Erythroblast (primary cell): ENCODE measurements at places on chromosomes 11 and 22.

- peak; percentile 63 for DNase-seq
These were observed 17.4 kb downstream of the LIMK2 start for GRCh38 chr22:31229402-31230079.

DNA sequence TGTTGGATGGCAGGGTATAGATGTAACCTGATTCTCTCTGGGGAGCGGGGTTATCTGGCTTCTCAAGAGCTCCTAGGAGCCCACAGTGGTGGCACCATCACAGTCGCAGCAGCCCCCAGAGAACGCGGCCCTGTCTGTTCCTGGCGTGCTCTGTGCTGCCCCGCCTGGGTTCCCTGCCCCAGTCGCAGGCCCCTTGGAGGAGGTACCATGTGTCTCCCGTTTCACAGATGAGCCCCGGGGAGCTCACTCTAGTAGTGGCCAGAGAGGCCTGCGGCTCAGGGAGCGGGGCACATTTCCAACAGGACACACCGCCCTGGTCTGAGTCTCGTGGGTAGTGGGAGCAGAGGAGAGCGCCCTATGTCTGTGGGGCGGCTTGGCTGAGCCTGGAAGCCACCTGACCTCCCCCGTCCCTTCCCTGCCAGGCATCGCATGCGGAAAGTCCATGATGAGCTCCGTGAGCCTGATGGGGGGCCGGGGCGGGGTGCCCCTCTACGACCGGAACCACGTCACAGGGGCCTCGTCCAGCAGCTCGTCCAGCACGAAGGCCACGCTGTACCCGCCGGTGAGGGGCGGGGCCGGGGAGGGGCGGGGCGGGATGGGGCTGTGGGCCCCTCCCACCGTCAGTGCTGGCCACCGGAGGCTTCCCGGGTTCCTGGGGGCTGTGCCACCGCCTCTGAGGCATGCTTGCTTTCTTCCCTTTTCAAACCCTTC, 21.0 kb upstream of the PPP6R3 start:
- DNase-seq = no peak

DNA sequence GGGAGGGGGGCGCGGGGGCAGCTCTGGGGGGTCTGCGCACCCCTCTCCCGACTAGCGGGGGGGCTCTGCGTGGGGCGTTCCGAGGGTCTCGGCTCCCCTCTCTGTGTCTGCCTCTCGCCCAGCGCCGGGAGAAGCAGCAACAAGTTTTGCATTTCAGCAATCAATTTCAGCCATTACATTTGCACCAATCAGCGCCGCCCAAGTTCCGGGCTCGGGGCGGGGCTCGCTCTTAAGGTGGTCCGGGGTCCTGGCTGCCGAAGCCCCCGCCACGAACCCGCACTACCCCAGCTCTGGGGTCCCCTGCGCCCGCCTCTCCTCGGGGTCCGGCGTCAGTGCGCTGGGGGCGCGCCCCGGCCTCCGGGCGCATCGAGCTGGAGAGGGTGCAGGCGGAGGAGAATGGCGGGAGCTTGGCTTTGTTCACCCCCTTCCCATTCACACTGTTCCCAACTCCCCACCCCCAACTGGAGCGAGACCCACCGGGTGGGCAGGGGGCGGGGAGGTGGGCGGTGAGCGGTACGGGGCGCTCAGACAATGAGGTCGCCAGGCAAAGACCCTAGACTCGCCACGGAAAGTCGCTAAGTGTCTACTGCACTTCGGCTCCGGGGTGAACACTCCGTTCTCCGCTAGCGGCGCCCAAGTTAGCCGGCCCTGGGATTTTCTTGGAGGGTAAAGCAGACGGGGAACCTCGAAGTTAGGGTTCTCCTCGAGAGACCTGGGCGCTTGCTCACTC, at the start of gene MN1:
Gene MN1 (minus strand): TSS at position 141 of the 730 bp plus-strand sequence. CDS start 1,213 bp downstream, outside the sequence.
- no peak for DNase-seq

GRCh38 chr11:133026952-133027351, 505.3 kb downstream of the OPCML start:
- no peak for DNase-seq

DNA sequence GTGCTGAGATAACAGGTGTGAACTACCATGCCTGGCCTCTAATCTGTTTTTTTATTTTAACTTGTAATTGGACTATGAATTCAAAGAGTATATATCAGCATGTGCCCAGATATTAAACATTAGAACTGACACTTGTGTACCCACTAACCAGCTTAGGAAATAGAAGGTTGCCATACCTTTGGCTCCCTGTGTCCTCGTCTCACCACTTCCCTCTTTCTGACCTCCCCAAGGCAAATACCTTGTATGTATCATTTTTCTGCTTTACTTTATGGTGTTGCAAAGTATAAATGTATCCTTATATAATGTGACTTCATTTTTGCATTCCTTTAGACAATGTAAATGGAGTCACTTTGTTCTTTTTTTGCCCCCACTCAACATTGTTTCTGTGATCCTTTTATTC, 9.1 kb downstream of the PPP6R3 start:
- no peak for DNase-seq

- DNase-seq = peak; percentile 82
These were observed 36.0 kb upstream of the CSNK1E start for GRCh38 chr22:38353142-38353629.

DNA sequence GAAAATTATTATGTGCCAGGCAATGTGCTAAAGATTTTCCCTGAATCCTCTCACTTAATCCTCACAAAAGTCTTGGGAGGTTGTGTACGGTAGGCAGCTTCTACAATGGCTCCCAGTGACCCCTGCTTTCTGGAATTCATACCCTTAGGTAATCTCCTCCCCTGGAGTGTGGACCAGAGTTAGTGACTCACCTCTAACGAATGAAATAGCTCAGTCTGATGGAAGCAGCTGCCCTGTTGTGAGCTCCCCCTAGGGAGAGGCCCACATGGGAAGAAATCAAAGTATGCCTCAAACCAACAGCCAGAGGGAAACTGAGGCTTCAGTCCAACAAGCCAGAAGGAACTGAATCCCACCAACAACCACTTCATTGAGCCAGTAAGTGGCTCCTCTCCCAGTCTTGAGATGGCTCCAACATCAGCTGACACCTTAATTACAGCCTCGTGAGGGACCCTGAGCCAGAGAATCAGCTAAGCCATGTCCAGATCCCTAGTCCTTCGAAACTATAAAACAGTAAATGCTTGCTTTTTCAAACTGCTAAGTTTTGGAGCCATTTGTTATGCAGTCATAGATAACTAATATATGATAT, 98.9 kb upstream of the ISX start:
- DNase-seq = no peak

DNA sequence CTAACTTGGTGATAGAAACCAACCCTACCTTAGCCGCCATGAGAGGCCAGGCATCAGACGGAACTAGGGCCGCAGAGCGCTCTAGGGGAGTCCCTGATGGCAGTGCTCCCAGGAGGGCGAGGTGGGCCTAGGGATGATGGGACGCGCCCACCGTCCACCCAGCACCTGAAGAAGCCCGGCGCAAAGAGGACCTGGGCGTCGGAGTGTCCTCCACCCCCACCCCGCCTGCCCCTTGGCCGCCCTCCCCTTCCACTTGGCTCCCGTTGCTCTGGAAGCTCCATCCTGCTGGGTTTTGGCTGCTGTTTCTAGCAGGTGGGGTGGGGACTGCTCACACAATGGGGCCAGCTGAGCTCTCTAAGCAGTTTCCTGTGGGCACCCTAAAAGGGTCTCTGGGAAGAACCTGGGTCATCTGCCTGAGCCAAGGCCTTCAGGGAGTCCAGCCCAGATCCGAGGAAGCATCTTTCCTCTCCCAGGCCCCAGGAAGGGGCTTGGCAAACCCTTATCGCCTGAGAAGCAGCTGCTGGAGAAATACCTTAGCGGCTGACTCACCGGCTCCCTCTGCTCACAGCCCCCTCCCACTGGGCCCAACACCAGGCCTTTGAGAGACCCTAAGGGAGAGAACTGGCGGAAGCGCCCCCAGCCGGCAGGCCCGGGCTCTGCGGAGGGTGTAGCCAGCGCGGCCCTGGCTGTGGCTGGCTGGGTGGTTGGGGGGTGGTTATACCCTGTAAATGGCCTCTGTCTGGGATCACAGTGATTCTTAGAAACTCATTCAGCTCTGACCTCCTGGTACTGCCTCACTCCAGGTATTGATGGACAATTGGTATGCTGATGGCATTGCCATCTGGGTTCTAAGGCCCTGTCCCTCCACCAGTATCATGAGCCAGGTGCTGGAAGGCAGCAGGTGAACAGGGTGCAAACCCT, 19.3 kb downstream of the CREB3L1 start:
- peak; percentile 77 for DNase-seq

- no peak for DNase-seq
These were observed 13.0 kb upstream of the CDC42EP1 start for GRCh38 chr22:37547251-37547741.

GRCh38 chr22:41345807-41346335, 35.9 kb upstream of the TEF start:
- no peak for DNase-seq

DNA sequence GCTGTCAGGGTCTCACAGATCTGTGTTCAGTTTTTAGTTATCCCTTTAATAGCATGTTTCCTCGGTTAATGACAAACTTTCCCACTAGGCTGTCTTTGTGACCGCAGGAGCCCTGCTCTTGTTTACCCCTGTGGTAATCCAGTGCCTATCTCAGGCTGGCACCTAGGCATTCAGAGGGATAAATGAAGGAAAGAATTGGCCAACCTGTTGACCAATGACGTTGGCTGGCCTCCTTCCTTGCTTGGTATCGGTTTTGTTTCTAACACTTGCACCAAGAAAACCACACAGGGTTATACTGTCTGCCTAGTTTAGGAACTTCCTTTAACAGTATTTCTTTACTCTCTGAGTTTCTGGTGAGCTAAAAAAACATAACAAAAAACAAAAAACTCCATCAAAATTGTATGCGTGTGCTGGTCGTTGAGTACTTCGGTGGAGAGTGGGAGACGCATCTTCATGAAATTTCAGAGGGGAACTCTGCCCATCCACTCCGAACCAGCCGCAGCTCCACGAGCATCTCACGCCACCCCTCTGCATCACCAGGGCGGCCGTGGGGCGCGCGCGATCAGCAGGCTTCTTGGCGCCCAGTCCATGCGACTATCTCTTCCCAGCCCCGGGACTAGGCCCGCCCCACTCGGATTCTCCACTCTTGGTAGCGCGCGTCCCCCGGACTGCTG, 563 bp upstream of the ENDOD1 start:
- DNase-seq = no peak

DNA sequence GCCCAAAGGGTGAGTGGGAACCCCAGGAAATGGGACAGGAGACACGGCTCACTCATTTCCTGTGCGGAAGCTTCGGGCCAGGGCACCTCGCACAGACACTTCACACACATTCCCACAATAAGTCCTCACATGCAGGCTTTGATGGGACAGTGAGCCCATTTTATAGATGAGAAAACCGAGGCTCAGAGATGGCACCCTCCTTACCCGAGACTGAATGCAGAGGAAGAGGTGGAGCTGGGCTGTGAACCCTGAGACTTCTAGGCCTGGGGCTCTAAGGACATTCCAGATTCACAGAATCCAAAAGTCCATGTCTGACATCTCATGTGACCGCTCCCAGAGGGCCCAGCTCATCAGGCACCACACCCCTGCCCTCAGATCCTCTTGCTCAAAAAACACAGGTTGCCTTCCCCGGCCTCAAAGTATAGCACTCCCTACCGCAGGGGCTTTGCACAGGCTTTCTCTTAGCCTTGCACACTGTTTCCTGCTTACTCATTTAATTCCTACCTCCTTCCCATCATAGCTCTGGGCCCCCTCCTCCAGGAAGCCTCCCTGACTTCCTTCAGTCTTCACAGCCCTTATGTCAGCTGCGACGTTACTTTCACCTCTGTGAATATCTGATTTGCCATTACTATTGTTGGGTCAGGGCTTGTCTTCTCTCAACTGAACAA, 57.1 kb upstream of the TCF20 start:
- no peak for DNase-seq

- no peak for DNase-seq
These were observed 24.0 kb upstream of the TMEM191C start for GRCh38 chr22:21443057-21443734.

- DNase-seq = no peak
These were observed 66.3 kb upstream of the CHRM4 start for GRCh38 chr11:46457659-46458424.

DNA sequence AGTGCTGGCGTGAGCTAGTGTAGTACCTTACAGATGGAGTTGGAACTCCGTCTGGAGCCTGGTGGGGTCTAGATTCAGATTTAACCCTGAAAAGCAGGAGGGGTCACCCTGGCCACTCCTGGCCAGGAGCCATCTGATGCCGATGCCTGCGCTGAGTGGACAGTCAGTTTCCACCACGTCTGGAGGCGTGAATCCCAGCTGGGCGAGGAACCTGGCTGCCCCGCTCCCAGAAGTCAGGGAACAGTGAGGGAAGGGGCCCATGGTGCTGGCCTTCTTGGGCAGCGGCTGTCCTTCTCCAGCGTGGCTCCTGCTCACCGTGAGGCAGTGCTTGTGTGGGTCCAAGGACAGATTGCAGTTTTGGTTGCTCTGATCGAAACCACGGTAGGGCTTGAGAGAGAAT, 76.3 kb downstream of the PARVB start:
- no peak for DNase-seq

GRCh38 chr11:121063728-121064127, 37.3 kb upstream of the TECTA start:
- DNase-seq = peak; percentile 14

DNA sequence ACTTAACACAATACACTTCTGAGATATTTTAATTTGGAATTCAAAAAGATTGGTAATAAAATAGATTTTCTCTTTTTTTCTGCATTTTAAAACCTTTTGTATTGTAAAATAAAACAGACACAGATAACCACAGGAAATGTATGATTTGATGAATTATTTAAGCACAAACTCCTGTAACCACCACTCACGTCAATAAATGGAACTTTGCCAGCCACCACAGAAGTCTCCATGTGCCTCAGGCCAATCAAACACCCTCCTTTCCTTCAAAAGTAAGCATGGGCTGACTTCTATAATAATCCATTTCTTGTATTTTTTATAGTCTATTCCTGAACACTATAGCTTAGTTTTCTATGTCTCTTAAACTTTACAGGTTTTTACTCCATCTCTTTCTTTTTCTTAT, 721.7 kb downstream of the DLG2 start:
- no peak for DNase-seq

DNA sequence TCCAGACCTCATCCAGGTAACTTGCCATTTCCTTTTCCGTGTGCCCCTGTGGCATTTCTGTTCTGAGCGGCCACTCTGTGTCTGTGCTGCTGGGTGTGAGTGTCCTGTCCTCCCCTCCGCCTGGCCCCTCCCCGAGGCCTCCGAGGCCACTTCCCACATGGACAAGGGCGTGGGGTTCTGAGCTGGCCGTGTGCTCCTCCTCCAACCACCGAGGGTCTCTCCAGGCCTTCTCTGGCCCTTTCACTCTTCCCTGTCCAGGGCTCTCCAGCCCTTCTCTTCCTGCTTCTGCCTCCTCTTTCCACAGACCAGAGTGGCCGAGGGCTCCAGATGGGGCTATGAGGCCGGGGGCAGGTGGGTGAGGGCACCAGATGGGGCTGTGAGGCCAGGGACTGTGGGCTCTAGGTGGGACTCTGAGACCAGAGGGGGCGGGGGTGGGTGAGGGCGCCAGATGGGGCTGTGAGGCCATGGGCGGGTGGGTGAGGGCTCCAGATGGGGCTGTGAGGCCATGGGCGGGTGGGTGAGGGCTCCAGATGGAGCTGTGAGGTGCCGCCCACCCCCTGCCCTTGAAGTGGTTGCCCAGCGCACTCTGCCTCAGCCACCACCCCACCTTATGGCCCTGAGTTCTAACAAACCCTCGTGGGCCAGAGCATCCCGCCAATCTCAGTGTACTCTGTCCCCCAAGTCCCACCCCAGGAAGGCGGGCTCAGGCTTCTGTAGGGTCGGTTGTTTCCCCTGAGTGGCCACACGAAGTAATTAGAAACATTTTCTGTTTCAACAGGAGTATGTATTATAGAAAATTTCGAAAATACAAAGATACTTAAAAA, 24.1 kb downstream of the PTDSS2 start:
- DNase-seq = no peak

- DNase-seq = no peak
These were observed 30.5 kb downstream of the TMPRSS5 start for GRCh38 chr11:113675565-113675964.
